ENCODE measurements at places on chromosomes 13 and 19.

GRCh38 chr13:48403151-48403631, 9.7 kb downstream of the LPAR6 start:
- peak; percentile 92 for DNase-seq

- DNase-seq: no peak
Measured at GRCh38 chr19:13173139-13173737, 23.0 kb downstream of the IER2 start.

- no peak for DNase-seq
Measured at GRCh38 chr19:5091018-5091683, 122.2 kb downstream of the KDM4B start.

DNA sequence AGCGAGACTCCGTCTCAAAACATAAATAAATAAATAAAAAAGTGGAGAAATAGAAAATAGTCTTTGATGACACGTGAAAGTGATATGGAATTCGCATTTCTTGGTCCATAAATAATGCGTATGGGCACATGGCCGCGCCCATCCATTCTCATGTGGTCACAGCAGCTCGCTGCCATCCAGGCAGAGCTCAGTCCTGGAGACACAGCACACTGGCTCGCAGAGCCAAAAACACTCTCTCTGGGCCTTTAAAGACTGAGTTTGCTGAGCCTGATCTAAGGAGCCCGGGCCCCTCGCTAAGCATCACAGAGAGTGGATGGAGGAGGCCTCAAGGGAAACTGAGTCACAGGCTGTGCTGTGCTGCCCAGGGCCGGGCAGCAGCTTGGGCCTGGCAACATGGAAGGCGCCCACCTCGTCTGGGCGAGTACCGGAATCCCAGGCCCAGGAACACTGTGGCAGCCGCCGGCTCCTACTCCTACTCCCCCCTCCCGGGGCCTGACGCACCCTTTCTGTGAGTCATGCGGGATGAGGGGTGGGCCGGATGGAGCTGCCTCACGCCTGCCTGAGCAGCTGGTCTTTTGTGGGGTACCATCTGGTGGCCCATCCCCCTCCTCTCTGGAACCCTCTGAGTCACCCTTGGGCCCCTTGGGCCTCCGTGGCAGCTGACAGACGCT, 28.9 kb upstream of the CACTIN start:
- no peak for DNase-seq

GRCh38 chr19:15540435-15540834, 32.1 kb downstream of the CYP4F22 start:
- DNase-seq: no peak

GRCh38 chr13:78298657-78299056, 304.7 kb downstream of the POU4F1 start:
- DNase-seq: no peak

DNA sequence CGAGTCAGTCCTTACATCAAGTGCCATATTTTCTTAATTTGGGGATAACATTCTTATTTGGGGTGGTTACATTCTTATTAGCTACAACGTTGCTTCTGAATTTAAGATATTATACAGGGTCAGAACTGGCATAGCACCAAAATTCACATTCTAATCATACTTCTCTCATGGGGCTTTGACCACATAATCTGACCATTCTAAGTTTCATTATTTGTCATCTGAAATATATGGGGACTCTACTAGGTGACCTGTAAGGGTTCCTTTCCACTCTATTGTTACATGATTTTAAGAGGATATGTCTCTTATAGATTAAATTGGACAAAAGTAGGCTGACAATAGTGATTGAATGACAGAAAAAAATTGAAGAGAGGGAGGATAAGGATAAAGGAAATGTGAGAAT, 536.5 kb downstream of the KCTD12 start:
- DNase-seq: no peak

- no peak for DNase-seq
Measured at GRCh38 chr13:91277013-91277676, 70.3 kb upstream of the MIR17HG start.

GRCh38 chr13:78576261-78576660, 27.1 kb downstream of the POU4F1 start:
- no peak for DNase-seq

DNA sequence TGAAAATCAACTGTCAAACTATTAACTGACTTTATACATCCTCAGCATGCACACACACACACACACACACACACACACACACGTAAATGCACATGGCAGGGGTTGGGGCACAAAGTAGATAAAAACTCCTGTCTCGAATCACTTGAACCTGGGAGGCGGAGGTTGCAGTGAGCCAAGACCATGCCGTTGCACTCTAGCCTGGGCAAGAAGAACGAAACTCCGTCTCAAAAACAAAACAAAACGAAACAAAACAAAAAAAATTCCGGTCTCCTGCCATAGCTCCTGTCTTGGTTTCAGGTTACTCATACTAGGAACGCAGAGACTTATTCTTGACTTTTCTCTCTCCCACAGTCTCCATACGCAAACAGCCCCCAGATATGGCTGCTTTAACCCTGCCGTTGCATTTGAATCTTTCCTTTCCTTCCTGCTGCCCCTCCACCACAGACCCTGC, 148.9 kb downstream of the SHISA2 start:
- DNase-seq: no peak

DNA sequence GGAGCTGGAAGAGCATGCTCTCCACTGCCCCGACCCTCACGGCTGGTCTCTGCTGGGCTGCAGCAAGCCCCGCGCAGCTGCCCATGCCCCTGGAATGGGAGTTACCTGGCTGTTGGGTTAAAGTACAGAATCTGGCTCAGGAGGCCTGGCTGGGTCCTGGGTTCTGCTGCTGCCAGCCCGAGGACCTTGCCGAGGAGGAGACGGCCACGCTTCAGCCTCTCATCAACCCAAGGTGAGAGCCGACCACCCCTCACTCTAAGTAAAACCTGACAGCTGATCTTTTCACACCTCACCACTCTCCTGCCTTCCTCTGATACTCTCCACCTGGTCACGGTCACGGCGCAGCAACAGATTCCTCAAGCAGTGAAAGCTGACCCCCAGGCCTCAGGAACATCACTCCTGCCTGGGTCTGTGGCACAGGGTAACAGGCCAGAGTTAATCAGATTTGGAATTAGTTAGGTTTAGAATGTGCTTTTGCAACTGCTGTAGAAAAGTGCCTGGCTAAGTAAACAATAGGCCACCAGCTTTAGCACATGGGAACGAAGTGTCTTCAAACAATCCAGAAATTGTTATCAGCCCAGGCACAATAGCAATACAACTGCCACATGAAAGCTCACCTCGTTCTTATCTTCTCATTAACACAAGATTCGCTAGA, 20.5 kb downstream of the RAB20 start:
- no peak for DNase-seq

DNA sequence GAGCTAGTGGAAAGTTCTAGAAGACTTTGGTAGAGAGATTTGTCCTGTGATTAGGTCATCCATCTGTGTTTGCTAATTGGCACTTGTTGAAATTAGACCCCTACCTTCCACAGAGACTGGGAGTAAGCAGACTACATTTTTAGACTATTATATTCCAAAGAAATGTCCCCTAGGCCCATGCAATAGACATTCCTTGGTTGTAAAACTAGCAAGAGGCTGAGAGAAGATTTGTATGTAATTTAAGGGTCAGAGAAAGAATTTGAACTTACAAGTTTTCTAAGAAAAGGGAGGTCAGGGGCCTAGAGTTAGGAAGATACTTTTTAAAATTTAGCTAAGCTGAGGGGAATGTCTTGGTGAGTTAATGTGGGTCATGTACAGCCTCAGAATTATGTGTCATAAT, 470.7 kb upstream of the SLITRK1 start:
- DNase-seq: no peak

DNA sequence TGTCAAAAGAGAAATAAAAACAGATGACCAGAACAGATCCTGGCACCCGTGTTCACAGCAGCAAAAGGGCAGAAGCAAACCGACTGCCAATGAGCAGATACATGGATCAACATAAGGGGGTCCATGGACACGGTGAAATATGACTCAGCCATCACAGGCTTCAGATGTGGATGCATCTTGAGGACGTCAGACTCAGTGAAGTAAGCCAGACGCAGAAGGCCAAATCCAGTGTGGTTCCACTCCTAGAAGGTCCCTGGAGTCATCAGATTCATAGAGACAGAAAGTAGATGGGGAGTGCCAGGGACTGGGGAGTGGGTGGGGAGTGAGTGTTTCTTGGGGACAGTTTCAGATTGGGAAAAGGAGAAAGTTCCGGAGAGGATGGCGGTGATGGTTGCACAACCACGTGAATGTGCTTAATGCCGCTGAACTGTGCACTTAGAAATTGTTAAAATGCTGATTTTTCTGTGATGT, 28.8 kb upstream of the SEMA6B start:
- no peak for DNase-seq

GRCh38 chr19:7983995-7984837, 21.2 kb downstream of the ELAVL1 start:
- DNase-seq: no peak
